Chondrocyte (in vitro differentiated cells): ENCODE measurements at places on chromosomes 5 and 9. TPM values are rescaled to one million over a fixed set of nuclear protein-coding genes. Genes with fewer than 3 reads are reported as not detected.

- no peak for DNase-seq
Observed at GRCh38 chr9:133149130-133150015, 14.3 kb downstream of the GBGT1 start.

DNA sequence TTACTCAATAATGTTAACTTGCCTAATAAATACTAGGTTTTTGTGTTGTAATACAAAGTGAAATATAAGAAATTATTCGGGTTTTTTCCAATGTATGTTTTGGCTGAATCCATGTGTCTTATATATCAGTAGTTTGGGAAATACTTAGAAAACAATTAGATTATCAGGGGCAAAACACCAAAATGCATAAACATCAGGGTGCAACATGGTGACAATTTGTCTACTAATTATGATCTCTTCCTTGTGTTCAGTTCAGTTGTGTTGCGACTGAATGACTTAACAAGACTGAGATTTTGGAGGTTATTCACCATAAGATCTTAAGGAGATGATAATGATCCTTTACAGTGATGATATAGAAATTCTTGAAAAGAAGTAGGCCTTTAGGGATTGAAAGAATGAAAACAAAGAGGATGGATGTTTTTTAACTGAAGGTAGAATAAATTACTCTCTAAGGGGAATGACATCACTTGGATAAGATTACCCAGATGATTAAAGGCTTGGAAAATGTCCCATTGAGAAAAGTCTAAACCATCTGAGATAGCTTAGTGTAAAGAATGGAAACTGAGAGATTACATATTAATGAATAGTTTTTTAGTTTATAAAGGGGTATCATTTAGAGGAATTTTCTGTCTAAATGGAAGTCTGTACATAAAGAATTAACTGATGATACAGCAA lies 415.8 kb downstream of the SPATA31D1 start:
- DNase-seq = no peak

DNA sequence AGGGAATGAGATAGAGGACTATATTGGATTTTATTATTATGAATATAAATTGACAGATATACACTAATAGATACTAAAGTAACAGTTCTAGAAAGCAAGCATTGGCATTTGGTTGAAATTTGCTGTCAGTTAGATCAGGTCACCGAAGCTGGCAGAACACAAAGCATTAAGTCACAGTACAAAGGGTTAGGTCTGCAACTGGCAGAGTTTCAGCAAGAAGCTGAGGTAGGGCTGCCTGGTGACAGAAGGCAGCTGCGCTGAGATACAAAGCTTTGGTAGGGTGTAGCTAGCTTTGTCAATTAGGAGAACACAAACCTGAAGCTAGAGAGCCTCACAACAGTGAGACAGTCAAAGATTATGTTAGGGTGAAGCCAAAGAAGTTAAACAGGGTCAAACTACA lies 6.3 kb upstream of the CSNK1G3 start:
- DNase-seq = no peak

DNA sequence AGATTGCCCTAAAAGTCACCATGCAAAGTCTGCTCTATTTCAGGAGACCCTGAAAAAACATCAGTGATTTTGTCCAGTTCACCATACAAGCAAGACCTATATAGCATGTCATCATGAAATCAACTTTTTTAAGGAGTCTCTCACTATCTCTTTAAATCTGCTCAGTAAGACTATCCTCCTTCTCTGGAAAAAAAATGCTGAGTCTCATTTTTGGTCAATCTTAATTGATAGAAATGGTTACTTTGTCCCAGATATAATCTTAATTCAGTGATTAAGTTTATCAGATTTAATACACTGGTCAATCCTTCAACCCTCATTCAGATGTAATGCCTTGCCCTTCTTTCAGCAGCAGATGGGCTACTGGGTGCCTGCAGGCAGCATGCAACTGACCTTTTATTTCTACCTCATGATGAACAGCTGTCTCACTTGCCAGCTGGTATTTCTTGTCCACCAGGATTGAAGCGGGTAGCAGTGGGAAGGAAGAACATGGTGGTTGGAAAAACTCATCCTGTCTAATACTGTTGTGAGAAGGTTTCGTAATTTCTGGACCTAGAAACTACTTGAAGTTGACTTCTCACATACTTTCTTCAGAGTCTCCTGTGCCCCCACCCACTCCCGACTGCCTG lies 375.3 kb downstream of the DNAH5 start:
- DNase-seq = no peak

The NR2F1-AS1 gene
- 16.2 to 20.0 TPM (median 19.7 TPM) in 3 replicates for total RNA-seq

GRCh38 chr5:112238473-112238872 lies 180.6 kb downstream of the EPB41L4A start:
- no peak for DNase-seq

The DENND1A gene
- total RNA-seq = 13.0 to 15.3 TPM (median 14.8 TPM) in 3 replicates

DNA sequence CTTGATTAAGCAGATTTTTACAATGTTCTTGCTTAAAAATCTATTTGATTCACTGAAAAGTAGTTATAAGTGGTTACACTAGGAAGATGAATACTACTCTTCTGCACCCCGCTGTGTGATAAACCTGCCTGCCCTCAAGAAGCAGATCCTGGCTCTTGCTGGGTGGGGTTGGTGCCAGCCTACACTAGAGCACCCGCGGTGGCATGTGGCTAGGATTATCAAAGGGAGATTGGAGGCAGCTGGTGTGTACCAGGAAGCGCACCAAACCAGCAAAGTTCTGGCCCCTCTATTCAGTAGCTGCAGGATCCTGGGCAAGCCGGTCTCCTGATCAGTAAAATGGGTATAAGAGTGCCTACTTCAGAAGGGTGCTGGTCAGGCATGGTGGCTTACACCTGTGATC lies 43.5 kb downstream of the PRLR start:
- DNase-seq = no peak

The PCDHGA6 gene
- 0.38 to 0.65 TPM (median 0.45 TPM) in 3 replicates for total RNA-seq

GRCh38 chr5:14767735-14768507 lies 103.4 kb downstream of the OTULIN start:
- no peak for DNase-seq

The DNAH5 gene
- total RNA-seq = 0.46 to 0.77 TPM (median 0.50 TPM) in 3 replicates

GRCh38 chr5:37900692-37901091 lies 60.9 kb upstream of the GDNF start:
- no peak for DNase-seq

DNA sequence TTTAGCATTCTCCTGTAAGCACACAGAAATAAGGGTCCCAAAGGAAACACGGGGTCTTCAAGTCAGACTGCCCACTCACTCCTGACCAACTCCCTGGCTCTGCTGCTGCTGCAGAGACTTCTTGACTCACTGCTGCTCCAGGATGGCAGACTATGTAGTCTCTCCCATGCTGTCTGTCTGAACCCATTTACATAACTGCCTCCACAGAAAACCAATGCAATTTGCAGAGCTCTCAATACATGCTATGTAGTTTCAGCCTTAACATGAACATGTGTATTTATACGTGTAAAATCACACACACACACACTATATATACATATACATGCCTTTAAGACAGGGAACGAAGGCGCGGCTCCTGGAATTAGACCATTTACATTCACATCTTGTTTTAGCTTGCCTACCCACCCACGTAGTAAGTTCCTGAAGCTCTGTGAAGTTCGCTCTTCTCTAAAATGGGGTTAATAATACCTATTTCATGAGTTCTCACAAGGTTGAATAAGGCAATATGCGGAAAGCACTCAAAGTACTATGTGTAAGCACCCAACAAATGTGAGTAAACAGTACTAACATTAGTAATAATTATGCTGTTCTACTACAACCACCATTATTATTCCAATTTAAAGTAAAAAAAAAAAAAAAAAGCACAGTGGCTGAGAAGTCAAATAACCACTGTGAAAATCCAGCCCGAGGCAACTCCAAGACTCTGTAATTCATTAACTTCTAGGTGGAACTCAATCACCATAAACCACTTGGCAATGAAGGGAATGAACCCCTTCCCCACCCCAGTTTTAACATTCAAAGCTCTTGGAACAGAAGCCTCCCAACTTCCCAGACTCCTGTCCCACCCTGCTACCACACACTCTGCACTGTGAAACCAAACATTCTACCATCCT lies 31.8 kb downstream of the PRELID2 start:
- DNase-seq = no peak

DNA sequence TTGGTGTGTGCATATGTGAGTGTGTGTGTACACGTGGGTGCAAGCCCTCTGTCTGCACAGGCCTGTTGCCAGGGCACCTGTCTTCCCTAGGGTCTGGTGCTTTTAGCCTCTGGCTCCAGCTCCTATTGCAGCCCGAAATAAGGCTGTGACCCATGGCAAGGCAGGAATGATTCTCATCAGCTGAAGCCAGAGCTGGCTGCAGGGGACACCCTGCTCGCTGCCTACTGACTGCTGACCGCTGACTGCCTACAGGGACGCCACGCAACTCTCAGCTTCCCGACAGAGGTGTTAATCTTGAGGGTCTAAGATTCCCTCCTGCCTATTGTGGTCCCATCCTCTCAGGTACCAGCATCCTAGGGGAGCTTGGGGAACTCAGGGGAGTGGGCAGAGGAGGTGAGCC lies at the start of gene MYOZ3:
MYOZ3 (plus strand) TSS at position 166 of the 400 bp plus-strand sequence. CDS start 1,691 bp downstream, outside the sequence.
- no peak for DNase-seq

The SLC4A9 gene
- total RNA-seq = not detected in 3 replicates

DNA sequence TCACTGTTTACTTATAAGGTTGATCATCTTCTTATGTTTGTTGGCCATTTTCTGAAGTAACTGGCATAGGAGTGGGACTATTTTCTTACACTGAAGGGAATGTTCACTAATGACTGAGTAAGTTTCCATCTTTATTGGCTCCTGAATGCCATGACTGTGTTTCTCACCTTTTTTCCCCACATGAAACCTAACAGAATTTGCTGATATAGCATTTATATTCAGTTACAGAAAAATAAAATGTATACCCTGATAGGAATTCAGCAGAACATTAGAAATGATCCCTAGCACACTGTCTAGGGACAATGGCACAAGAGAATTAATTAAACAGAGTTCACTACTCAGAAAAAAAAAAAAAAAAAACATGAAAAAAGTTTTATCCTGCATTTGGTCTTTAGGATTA lies 1465.1 kb upstream of the C9orf72 start:
- no peak for DNase-seq

The NEUROG1 gene
- not detected in 3 replicates for total RNA-seq

DNA sequence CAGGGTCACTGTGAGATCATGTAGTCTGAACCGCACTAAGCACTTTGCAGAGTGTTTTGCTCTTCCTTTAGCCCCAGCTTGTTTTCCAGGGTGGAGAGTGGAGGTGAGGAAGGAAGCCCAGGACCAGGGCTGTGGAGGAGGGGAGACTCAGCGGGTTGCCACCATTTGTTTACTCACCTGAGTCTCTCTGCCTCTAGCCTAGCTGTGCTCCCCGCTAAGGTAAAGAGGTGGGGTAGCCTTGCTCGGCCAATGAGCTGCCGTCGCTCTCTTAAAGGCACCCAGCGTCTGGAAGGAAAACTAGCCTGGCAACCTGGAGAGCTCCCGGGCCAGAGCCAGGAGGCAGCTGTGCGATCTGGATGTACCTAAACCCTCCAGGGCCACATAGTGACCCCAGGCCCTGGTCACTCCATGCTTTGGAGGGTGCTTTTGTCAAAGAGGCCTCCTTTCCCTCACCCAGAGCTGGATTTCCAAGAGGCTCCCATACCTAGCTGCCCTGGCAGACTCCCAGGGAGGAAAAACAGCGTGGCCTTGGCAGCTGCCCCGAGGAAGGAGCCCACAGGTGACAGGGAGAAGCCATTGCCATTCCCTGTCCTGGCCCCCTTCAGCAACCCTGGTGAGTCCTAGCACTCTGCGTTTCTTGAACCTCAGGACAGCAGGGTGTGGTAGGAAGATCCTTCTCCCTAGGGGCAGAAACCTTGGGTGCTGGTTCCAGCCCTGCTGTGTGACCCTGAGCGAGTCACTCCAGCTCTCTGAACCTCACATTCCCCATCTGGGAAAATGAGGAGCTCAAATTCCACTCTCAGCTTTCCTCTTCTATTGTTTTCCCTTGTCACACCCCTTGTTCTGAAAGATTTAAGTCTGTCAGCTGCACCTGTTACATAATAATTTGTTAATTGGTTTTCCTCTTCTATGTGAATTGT lies 42.4 kb upstream of the LARP1 start:
- DNase-seq = no peak

The TOR2A gene
- total RNA-seq = 6.1 to 8.1 TPM (median 6.4 TPM) in 3 replicates

GRCh38 chr5:76701298-76701697 lies 14.6 kb upstream of the F2R start:
- no peak for DNase-seq

The C6 gene
- total RNA-seq = not detected in 3 replicates

The N4BP3 gene
- total RNA-seq = 0.27 to 0.44 TPM (median 0.32 TPM) in 3 replicates

The SPATA31A5 gene
- total RNA-seq = not detected in 3 replicates

- no peak for DNase-seq
Observed at GRCh38 chr9:121376214-121376830, 6.3 kb upstream of the STOM start.

GRCh38 chr9:98549401-98549800 lies 159.3 kb downstream of the GABBR2 start:
- DNase-seq = no peak

DNA sequence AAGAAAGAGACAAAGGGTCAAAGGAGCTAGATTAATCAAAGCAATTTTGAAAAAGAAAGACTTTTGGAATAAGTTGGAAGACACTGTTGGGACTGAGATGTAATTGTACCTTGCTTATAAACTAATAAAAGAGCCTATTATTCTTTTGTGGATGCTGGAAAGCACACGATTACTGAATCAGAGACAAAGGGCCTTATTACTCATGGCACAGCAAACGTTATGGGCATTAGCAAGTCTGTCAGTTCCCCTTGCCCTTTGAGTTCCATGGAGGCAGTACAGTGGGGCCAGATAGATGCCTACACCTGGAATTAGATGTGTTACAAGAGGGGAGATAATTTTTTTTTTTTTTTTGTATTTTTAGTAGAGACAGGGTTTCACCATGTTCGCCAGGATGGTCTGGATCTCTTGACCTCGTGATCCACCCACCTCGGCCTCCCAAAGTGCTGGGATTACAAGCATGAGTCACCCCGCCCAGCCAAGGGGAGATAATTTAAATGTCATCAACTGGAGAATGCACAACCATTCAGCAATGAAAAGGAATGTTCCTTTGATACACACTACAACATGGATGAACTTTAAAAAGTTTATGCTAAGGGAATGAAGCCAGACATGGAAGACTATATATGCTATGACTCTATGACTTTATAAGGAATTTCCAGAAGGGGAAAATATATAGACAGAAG lies 128.9 kb downstream of the STARD4 start:
- DNase-seq = no peak

The RCL1 gene
- total RNA-seq = 8.4 to 10.0 TPM (median 8.6 TPM) in 3 replicates

DNA sequence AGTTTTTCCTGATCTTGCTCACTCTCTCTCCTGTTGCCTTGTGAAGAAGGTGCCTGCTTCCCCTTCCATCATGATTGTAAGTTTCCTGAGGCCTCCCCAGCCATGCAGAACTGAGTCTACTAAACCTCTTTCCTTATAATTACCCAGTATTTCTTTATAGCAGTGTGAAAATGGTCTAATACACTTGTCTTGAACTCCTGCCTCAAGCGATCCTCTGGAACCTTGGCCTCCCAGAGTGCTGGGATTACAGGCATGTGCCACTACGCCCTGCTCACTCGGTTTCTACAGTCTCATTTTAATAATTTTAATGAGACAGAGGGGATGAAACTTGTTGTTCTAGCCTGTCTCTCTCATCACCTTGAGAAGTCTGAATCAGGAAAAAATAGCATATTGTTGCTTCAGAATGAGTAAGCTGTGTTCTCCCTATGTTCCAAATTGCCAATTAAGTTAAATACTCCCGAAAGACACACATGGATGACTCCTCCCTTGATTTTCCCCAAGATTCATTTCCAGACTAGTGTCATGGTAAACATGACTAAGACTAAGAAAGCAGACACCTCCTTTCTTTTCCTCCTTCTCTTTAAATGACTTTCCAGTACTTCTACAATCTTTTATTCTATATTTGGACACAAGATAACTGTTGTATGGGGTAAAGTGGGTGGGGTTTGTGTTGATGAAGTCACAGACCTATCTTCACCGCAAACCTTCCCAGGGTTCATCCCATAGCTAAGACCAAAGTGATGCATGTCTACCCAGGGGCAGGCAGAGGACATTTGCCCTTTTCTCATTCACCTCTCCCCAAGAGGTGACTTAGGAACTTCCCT lies 7.8 kb upstream of the DNAJC18 start:
- no peak for DNase-seq
